ENCODE measurements at places on chromosomes 7 and 10.

GRCh38 chr10:105503714-105504113 lies 862.6 kb downstream of the SORCS3 start:
- no peak for DNase-seq

GRCh38 chr10:49330127-49330665 lies 31.2 kb downstream of the C10orf71 start:
- no peak for DNase-seq

DNA sequence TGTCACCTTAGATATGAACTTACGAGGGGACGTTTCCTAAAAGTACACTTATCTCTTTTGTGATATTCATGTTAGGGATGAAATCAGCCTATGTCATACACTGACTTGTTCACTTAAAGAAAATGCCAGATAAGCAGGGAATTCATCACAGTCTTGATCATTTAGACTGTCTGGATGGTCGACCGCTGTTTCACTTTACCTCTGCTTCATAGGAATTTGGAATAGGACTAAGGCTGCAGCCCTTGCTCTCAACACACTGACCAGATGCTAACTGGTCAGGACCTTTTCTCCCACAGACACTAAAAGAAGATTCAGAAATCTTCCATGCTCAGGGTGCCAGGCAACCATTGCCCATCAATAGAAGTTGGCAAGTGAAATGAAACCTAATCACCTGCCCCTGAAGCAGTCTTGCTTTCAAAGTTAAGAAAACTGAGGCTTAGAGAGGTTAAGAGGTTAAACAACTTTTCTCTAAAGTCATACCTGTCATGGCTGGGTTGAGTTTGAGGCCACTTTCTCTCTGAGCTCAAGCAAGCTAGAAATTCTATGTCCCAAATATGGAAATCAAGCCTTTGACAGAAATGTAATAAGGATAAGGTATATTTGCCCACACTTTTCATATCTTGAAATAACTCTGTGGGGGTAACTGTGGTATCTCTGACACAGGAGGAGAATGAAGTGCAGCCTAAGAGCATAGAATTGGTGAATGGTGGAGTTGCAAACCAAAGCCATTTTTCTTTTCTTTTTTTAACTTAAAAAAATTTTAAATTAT lies 77.1 kb downstream of the MAP3K8 start:
- no peak for DNase-seq

DNA sequence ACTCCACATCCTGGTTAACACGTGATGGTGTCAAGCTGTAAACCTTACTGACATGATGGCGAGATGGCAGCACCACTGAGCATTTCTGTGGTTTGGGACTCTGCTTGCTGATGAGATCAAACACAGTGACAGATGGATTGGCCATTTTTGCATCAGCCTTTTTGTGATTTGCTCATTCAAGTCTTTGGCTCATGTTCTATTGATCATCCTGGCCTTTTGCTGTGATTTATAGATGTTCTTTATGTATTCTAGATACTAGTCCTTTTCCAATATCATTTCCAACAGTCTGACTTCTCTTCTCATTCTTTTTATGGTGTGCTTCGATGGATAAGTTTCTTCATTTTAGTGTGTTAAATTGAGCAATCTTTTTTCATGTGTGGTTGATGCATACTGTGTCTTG lies 24.7 kb upstream of the DIP2C start:
- no peak for DNase-seq

DNA sequence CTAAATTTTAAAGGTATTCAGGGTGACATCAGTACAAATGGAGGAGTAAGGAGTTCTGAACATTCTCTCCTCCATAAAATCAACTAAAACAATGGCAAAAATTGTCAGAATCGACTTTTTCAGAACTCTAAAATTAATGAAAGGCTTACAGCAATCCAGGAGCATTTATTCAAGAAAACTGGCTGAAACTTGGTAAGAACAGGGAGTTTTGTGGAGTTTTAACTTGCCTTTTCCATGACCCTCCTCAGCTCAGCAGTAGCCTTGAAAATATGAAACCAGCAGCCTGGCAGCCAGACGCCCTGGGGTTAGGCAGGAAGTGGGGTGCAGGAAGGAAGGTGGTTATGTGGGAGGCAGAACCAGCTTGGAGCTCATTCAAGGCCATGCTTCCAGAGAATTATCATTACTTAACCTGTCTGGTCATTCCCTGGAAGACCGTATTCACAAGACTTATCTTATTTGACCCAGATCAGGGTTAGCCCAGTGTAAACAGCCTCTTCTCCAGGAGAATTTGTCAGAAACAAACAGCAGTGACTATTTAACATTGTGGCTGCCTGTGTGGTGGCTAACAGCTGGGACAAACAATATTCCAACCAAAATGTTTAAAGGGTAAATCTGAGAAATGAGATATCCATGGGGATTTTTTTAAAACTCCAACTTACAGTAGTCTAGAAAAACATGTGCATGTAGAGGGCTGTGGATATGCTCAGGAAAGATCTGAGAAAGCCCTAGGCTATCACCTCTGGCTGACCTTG lies 75.7 kb upstream of the MACROH2A2 start:
- DNase-seq = no peak

GRCh38 chr7:143374561-143374960 lies 6.6 kb upstream of the ZYX start:
- no peak for DNase-seq

GRCh38 chr7:125358551-125359167 lies 429.0 kb upstream of the POT1 start:
- DNase-seq = no peak

DNA sequence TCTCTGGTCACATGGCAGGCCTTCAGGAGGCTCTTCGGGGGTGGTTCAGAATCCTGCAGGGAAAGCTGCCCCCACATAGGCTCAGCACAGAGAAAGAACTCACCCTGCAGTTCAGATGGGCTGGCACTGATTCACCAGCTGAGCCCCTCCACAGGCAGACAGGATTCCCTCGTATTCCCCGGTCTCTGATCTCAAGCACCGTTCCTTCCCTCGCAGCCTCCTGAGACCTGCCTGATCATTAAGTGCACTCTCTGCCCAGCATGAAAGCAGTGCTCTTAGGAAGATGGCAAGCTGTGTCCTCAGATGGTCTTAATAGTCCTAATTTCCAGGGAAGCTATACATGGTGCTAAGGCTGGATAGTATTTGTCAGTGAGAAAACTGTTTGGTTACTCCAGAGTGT lies 78.2 kb upstream of the NPS start:
- DNase-seq = no peak

DNA sequence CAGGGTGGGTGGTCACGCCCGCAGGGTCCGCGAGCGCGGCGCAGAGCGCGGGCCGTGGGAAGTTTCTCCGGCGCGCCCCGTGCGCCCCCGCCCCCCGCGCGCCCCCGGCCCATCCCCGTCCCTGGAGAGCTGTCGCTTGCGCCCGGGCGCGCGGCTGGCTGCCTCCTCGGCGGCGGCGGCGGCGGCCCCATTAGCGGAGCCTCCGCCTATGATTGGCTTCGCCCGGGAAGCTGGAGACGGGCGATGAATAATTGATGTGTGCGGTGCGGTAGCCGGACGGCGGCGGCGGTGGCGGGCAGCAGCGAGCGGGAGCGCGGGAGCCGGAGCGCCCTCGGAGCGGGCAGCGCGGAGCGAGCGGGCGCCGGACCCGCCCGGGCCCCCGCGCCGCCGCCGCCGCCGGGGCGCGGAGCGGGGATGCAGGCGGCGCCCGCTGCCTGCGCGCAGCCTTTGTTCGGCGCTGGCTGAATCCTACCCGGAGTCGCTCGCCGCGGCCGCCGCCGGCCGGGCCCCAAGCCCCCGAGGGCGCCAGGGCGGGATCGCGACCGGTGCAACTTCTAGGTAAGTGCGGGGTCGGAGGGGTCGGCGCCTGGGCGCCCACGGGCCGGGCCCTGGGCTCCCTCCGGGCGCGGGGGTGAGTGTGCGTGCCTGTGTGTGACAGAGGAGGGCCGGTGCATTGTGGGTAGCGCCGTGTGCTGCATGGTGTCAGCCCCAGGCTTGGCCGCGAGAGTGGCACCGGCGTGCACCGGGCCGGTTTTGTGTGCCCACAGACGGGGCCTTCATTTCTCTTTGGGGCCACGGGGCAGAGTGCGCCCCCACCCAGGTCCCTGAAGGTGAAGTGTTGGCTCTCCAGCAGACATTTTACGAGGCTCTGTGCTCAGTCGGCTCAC lies 103.8 kb upstream of the PPIF start:
- peak; percentile 44 for DNase-seq

DNA sequence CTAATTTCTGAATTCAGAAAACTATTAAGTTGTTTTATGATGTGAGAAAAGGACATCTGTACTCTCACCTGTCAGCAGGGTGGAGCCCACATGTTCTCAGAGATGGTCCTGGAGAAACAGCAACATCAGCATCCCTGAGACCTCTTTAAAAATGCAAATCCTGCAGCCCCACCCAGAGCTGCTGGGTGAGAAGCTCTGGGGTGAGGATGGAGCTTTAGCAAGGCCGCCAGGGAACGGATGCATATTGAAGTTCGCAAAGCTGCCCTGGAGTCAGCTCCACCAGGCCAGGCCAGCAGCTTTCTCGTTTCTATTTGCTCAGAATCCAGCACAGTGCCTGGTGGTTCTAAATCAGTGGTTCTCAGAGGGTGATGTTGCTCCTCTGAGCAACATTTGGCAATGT lies 49.1 kb downstream of the PRKCQ start:
- no peak for DNase-seq

DNA sequence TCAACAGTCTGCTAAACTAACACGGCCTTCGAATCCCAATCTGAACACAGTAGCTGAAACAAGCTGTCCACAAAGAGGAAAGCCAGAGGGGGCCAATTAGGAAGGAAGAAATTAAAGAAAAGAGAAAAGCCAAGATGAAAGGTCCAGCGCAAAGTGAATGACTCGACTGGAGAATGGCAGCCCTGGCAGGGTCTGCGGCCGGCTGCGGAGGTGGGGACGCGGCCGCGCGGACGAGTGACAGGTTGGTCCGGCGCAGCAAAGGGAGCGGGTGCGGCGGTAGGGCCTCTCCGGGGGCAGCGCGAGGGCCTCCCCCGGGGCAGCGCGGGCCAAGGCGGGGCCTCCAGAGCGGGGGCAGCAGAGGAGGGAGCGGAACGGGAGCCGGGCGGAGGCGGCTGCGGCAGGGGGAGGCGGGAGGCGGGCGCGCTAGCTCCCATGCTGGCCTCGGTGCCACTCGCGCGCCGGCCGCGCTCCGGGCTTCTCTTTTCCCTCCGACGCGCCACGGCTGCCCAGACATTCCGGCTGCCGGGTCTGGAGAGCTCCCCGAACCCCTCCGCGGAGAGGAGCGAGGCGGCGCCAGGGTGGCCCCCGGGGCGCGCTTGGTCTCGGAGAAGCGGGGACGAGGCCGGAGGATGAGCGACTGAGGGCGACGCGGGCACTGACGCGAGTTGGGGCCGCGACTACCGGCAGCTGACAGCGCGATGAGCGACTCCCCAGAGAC lies at the start of gene VWC2:
VWC2 (plus strand) TSS at position 421 of the 718 bp plus-strand sequence. CDS start 1,798 bp downstream, outside the sequence.
- no peak for DNase-seq

- no peak for DNase-seq
Measured at GRCh38 chr7:144656965-144657517, 178.8 kb downstream of the TPK1 start.

DNA sequence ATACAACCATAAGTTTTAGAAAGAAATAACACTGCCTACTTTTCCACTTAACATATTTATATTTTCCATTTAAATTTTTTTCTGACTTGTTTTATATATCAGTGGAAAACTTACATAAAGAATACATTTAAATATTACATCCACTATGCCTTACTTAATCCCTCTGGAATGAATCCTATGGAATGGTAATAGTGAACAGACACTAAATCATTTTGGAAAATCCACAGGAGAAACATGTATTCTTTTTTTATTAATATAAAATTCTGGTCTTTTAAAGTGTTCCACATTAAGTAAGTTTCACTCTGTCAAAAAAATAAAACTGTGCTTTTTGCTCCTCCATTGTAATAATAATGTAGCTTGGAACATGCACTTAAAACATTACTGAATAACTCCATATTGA lies 236.8 kb upstream of the LRRN3 start:
- DNase-seq = no peak

DNA sequence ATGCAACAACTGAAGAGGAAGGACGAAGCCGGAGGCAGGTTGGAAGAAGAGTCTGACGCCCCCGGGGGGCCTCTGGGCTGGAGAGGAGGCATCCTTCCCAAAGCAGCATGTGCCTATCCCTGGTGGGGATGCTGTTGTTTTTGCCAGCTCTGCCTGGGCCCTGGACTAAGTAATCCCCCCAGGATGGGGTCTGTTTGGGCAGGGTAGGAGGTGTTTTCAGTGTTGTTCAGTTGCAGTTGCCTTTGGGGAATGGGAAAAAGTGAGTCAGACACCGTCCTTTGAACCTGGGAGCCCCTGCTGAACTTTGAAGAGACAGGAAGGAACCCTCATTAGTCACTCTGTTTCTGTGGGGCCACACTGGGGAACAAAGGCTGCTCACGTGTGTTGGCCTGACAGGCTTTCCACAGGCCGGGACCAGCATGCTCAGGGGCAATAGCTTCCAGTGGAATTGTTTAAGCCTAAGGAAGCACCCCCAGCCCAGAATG lies 35.2 kb upstream of the GDF10 start:
- no peak for DNase-seq

DNA sequence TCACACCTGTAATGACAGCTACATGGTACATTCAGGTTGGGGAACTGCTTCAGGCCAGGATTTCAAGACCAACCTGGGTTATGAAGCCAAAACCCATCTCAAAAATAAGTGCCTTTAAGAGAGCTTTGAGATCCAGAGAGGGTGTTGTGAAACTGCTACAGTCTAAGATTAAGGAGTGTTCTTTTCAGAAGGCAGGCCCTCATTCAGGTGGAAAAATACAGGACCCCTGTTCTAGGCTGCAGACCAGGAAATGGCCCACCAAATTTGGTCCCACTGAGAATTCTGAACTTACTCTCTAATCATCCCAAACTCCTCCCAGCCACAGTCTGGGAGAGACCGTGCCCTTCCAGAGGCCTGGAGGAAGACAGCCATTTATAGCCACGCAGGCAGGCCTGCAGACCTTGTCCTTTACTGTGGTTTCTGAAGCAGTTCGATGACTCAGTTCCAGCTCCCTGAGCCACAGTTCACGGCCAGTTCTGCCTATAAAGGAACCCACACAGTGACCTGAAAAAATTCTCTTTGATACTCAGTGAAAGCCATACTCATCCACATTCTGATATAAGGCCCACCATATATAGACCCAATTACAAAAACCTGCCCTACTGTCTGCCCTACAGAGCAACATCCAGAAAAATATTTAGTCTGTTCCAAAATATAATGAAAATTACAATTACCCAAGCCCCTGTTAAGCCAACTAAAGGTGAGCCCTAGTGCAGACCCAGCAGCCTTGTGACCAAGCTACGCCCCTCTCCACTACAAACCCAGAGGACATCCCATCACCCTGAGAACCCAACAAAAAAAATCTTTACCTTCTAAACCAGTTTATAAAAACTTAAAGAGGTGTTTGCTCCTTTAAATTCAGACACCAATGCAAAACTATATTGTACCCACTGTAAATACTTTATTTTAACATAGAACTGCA lies 21.2 kb downstream of the ZNF680 start:
- DNase-seq = no peak

DNA sequence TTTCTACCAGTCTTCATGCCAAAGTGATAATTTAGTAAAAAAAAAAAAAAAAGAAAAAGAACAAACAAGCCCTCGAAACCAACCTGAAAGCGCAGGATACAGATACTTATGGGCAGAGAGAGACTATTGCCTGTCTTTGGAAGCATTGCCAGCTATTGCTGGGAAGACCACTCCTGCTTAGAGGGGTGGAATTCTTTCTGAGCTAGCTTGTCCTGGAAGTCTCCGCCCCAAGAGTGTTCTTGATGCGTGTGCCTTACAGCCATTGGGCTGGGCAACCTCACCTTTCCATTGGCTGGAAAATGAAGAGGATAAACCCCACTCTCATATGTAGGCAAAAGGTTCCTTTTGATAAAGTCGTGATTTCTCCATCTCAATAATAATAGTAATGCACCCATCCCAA lies 19.9 kb upstream of the INSYN2A start:
- DNase-seq = no peak
